Hippocampal formation (tissue), 2 donors: ENCODE measurements at places on chromosomes 7 and 10.

DNA sequence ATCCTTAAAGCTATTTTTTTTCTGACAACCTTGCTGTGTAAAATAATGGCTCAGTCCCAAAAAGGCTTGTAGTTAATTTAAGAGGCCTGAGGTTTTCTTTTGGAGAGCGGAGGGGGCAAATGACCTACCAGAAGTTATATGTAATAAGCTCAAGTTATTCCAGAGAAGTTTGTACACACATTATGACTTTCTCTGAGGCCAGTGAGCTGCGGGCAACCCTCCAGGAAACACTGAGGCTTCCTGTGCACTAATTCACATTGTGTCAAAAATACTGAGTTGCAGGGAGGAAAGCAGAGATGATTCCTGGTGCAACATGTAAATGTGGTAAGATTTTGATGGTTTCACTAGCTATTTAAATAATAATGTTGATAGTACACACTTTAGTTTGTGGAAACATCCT is 188.6 kb downstream of the DIP2C start:
- no peak for DNase-seq

DNA sequence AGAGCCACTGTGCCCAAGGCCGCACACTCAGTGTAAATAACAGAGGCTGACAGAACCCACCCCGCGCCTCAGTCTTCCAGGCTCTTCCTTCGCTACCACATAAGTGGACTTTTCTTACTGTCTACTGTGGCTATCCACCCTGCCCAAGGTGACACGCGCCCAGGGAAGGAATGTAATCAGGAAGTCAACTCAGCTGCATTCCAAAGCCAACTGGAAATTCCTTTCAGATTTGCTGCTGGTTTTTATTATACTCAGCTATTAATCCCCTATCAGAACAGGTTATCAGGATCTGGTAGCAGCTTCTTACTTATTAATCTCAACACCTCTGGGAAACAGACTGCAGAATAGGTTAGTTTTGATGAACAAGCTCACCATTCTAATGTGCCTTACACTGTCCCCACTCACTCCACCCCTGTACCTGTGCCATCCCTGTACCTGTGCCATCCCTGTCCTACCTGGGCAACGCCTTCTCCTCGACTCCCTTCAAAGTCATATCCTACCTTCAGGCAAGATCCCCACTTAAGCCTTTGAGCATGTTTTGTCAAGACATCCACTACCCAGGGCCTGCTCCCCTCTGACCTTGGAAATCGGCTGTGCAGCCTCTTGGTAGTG is 90.7 kb downstream of the NHLRC2 start:
- DNase-seq, result no peak

- no peak for DNase-seq
Observed at GRCh38 chr10:98086837-98087708, 47.4 kb upstream of the R3HCC1L start.

GRCh38 chr7:41974870-41975557 is 262.0 kb downstream of the GLI3 start:
- no peak for DNase-seq

DNA sequence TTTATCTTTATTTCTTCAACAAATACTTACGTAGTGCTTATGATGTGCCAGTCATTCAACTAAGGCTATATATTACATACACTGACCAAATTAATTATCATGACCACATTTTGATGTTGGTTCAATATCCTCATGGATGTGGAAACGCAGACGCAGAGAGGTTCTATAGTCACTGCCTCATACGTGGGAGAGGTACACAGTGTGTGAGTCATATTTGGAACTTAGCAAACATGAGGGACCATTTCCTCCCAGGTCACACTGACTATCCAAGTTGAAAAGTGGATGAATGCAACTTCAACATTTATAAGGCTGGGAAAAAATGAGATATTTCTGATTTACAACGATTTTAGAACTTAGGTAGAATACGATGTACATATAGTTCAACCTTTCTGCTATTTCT is 113.6 kb downstream of the PRLHR start:
- DNase-seq, result no peak
